ENCODE measurements at places on chromosomes 7 and 10.

- no peak for DNase-seq
Measured at GRCh38 chr7:45610660-45611299, 36.6 kb downstream of the ADCY1 start.

GRCh38 chr10:26970667-26971066 is 109.9 kb upstream of the ABI1 start:
- DNase-seq: no peak

- no peak for DNase-seq
Measured at GRCh38 chr7:47873762-47874161, 74.5 kb downstream of the PKD1L1 start.

- DNase-seq: no peak
Measured at GRCh38 chr7:7957513-7957912, 11.1 kb upstream of the GLCCI1 start.

GRCh38 chr10:61279400-61279799 is 173.8 kb downstream of the TMEM26 start:
- DNase-seq: no peak

GRCh38 chr7:152128252-152128651 is 102.8 kb downstream of the GALNT11 start:
- DNase-seq: no peak

- DNase-seq: no peak
Measured at GRCh38 chr7:128838109-128838779, 8.0 kb downstream of the FLNC start.

DNA sequence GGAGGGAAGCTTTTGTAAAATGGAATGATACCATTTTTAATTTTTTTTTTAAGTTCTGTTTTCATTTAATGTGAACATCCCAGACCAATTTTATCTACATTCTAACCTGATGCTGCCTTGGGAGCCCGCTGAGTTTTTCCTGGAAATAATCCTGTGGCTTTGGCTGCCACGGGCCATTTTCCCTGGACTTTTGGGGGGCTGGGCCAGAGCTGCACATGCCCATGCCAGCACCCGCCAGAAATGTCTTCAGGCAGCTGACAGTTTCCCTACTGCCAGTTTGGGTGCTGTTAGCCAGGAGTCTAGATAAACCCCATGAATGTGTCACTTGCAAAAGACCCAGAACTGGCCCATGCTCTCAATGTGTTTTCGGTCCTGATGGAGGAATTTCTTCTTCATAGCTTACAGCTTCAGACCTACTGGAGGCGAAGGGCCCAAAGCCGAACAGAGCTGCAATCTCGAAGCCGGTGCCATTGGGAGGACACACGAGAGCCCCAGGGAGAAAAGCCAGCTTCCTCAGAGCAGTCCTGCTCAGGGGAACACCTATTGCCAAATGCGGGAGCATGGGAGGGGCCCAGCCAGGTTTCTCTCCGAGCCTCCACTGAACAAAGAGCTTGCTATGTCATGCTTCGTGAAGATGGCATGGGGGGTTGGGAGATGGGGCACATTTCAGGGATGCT is 444.2 kb upstream of the MKI67 start:
- DNase-seq: no peak

DNA sequence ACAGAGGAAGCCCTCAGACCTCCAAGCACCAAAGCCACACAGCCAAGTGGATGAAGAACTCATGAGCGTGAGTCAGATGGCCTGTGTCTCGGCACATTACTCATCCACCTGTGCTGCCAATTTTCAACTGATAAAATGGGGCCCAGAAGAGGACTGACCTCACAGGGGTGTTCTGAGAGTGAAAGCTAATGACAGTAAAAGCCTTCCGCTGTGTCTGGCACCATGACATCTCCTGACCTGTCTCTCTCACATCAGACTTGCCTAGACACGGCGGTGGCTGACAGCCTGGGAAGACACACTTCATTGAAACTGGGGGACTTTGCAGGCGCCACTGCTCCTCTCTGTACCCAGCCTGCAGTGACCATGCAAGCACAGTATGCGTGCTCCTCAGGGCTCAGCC is 8.3 kb upstream of the SLC18A3 start:
- DNase-seq: no peak

DNA sequence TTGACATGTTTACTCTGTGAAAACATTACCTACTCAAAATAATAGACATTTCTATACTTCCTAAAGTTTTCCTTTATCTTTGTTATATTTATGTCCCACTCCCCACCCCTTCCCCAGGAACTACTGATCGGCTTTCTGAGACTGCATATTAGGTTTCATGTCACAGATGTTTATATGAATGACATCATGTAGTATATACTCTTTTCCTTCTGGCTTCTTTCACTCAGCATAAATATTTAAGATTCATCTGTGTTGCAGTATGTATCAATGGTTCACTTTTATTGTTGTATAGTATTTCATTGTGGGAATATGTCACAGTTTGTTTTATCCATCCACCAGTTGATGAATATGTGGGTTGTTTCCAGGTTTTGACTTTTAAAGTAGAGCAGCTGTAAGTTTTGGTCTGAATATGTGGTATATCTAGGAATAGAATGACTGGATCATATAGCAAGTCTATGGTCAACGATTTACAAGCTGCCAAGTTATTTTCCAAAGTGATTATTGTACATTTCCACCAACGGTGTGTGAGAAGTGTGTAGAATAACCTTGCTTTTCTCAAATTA is 73.8 kb upstream of the CAV2 start:
- no peak for DNase-seq

DNA sequence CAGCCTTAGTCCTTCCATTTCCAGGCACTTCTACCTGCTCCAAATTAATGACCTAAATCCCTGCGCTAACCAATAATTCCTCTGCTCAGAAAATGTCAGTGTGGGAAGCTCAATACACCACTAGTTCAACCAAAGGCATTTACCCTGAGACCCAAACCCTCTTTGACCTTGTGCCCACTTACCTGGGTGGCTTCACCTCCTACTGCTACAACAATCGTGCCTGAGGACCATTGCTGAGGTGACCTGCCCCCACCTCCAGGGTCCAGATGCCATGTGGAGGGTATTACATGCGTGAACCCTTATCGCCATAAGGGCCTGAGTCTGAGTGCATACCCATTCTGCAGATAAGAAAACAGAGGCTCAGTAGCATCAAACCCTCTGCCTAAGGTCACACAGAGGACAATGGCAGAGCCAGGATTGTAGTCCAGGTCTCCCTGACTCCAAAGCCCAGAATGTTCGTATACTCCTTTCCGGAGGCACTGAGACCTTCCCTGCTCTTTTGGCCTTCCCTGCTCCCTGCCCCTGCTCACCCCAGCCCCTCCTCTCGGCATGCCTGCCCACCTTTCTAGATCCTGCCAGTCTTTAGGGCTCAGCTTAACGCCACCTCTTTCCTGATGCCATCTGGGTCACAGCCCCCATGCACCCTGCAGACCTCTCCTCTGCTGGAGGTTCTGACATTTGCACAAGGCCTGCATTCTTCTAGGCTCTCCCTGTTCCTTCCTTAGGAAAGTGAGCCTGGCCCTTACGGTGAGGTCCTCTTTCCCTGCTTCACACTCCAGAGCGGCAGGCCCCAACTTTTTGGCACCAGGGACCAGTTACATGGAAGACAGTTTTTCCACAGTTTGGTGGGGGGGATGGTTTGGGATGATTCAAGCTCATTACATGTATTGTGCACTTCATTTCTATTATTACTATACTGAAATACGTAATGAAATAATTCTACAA is 94.9 kb downstream of the CHST15 start:
- no peak for DNase-seq

DNA sequence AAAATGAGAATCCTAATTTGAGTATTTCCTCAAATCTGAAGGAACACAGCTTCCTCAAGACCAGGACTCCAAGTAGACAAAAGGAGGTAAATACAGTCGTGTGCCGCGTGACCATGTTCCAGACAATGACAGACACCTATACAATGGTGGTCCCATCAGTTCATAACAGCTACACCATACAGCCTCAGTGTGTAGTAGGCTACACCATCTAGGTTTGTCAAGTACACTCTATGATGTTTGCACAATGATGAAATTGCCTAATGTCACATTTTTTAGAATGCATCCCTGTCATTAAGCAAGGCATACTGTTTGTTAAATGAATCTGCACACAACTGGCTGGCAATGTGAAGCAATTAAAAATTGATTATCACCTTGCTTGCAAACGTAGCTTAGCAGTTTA is 107.9 kb downstream of the PROSER2 start:
- no peak for DNase-seq

DNA sequence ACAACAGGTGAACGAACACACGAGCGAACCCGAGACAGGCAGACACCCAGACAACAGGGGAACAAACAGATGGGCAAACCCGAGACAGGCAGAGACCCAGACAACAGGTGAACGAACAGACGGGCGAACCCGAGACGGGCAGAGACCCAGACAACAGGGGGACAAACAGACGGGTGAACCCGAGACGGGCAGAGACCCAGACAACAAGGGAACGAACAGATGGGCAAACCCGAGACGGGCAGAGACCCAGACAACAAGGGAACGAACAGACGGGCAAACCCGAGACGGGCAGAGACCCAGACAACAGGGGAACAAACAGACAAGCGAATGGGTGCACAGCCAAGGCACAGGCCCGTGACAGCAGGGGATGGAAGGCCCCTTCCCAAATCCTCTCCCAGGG is 264.7 kb downstream of the ELFN1 start:
- DNase-seq: no peak

DNA sequence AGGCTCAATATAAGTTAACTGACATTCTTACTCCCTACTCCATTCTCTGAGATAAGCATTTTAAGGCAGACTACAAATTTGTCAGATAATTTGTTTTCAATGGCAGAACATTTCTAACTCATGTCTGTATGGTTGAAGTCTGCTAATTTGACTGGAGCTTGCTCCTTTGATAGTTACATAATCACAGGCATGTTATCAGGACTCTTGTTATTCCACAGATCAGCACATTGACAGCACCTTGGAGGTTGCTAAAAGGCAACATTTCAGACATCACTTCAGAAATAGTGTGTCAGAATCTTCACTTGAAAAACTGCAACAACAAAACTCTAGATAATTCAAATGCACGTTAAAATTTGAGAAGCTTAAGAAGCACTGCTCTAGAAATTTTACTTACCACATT is 158.3 kb upstream of the PCLO start:
- DNase-seq: no peak

GRCh38 chr7:128129224-128129864 is 98.1 kb upstream of the LRRC4 start:
- no peak for DNase-seq

- no peak for DNase-seq
Measured at GRCh38 chr10:17768957-17769356, 17.0 kb downstream of the TMEM236 start.

- no peak for DNase-seq
Measured at GRCh38 chr10:76026176-76026771, 594.9 kb downstream of the LRMDA start.

DNA sequence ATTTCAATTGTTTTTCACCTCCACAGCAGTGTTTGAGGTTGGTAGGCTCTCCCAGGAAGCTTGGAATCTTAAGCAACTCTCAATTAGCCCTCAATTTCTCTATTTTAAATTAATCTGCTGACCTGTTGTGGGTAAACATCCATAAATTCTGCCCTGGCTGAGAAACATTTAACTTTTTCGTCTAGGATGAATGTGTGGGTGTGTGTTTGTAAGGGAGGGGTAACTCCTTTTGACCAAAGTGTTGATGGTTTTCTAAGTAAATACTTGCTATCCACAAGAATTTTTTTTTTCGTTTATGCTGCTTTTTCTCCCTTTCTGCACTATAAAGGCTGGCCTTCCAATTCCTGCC is 973 bp downstream of the PPP3CB start:
- DNase-seq: no peak

- DNase-seq: no peak
Measured at GRCh38 chr10:73517166-73517888, 21.5 kb upstream of the PPP3CB start.

- no peak for DNase-seq
Measured at GRCh38 chr10:85433248-85433647, 933.3 kb downstream of the GRID1 start.

GRCh38 chr7:7720750-7721621 is 2.6 kb upstream of the RPA3 start:
- no peak for DNase-seq

GRCh38 chr7:147759327-147759943 is 831.1 kb upstream of the C7orf33 start:
- DNase-seq: no peak

DNA sequence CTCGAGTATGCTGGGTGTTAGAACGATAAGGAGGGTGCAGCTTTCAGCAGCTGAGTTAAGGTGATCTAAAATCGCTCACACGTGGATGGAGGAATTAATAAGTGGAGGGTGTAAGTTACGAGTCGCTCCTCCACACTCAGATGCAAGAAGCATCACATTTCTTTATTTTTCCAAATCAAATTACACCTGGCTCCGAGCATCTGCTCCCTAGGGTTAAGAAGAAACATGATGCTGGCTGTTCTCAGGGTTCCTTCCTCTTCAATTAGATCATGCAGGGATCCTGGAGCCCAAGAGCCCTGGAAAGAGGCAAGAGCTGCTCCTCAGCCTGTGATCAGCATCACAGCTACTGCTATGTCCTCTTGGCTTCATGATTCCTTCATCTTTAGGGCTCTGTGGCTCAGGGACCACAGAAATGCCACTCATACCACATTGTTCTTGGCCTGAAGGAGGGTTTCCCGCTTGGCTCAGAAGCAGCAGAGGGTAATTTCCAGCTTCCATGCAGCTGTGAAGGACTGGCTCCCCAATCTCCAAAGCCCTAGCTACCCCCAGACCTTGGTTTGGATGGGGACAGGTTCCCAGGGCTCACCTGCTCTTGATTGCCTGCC is 235.9 kb upstream of the ZNF32 start:
- DNase-seq: no peak

DNA sequence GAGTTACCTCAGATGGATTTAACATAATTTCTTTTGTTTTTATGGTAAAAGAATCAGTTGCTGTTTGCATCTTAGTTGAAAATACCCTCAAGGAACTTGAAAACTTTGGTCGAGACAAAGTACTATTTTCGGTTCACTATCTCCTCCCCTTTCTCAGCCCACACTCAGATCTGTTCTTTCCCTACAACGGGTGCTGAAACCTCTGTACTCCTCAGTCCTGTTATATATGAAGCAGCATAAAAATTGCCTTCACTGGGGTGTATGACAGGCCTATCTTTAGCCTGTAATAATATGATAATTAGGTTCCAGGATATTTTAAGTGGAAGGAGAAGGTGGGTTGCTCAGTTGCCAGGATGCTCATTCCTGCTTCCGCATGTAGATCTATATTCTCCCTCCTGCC is 105.2 kb upstream of the NOBOX start:
- no peak for DNase-seq

GRCh38 chr10:92486637-92487036 is 87.3 kb downstream of the IDE start:
- DNase-seq: no peak

- DNase-seq: no peak
Measured at GRCh38 chr7:72924386-72924732, 536 bp upstream of the POM121 start.

DNA sequence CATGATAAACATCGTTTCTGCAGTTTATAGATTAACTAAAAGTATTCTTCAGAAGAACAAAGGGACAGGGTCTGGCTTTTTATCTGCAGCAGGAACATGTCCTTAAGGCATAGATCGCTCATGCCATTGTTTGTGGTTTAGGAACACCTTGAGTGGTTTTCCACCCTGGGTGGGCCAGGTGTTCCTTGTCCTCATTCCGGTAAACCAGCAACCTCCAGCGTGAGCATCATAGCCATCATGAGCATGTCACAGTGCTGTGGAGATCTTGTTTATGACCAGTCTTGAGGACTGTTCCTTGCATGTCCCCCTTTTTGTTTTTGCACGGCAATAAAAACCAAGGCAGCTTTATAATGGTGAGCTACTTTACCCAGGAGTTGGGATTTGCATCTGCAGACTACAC is 33.9 kb downstream of the STOX1 start:
- no peak for DNase-seq

All from stimulated activated CD8-positive, alpha-beta memory T cell treated with anti-CD3 and anti-CD28 coated beads, Interleukin-15, amount 100 ng/mL, for 1 hour (primary cell).